ENCODE measurements at places on chromosomes 4 and X.

- DNase-seq: no peak
Observed at GRCh38 chrX:35664833-35665232, 133.3 kb upstream of the MAGEB16 start.

GRCh38 chr4:87101543-87102199 lies 118.7 kb downstream of the KLHL8 start:
- no peak for DNase-seq

GRCh38 chr4:45094684-45095083 lies 368.3 kb upstream of the GNPDA2 start:
- DNase-seq: no peak

GRCh38 chrX:13876652-13877051 lies 59.8 kb upstream of the GPM6B start:
- DNase-seq: no peak

Data from activated CD4-positive, CD25-positive, alpha-beta regulatory T cell (primary cell).